ENCODE measurements at places on chromosomes 4 and X.

GRCh38 chr4:133156096-133156495 is 7.0 kb downstream of the PCDH10 start:
- no peak for DNase-seq

DNA sequence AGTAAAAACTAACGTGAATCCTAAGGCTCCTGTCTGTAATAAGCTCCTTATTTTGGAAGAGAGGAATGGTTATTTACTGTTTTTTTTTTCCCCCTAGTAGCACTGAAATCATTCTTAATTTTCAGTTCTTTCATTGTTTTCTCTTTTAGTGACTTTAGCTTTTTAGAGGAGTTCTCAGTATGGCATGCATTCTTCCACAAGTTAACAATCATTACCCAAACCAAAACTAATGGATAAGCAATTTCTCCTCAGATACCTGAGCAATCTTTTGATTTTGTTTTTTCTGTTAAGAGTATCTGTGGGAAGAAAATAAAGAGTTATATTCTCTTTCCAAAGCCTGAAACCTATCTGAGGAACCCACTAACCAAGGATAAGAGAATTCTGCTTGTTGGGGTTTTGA is 16.7 kb upstream of the PPA2 start:
- DNase-seq: no peak

DNA sequence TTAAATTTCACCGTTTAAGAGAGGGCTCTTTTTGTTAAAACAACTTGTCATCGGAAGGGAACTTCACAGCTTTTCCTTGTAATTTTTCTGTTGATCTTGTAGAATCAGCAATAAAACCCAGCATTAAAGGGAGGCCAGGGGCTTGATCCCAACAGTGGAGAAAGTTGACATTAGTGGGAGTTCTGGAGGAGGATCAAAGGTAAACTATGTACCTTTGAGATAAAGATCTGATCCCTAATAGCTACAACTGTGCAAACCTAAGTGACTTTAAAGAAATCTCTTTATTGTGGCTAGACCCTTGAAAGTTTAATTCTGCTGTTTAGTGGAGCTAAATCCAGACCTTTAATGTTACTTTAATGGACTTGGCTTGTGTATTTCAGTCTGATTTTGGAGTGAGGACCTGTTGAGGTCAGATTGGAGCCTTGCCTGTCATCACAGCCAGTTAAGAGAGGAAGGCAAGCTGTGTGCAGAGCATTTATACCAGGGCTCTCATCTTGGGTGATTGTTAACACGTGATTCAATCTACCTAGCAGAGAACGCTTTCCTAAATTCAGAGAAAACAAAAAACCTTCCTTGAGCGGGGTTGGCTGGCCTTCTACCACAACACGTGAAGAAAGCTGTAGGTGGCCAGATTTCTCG is 1.7 kb downstream of the DOCK11 start:
- no peak for DNase-seq

- no peak for DNase-seq
These were observed 1.6 kb downstream of the APBB2 start for GRCh38 chr4:41212616-41213203.

DNA sequence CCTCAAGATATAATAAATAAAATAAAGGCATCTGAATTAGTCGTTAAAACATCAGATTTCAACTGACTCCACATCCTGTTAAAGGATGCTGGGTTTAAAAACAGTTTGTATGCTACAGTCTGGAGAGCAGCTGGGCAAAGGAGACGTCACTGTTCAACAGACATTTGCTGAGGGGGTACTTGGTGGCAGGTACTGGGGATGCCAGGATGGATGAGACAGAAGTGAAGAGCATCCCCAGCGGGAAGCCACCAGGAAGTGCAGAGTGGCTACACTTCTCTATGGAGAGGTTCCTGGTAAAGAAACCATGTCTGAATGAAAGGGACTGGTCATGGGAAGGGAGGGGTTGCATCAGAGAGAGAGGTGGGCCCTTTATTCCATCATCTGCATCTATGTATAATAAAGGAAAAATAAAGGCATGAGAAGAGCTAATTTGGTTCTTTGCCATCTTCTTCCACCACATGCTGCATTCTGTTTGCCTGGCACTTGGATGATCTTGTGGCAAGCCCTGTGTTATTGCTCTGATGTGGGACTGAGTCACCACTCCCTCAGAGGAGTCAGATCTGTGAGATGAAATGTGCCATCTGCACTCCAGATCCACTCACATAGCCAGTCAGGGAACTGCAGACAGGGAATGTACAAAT is 145.0 kb downstream of the SOWAHB start:
- DNase-seq: no peak

DNA sequence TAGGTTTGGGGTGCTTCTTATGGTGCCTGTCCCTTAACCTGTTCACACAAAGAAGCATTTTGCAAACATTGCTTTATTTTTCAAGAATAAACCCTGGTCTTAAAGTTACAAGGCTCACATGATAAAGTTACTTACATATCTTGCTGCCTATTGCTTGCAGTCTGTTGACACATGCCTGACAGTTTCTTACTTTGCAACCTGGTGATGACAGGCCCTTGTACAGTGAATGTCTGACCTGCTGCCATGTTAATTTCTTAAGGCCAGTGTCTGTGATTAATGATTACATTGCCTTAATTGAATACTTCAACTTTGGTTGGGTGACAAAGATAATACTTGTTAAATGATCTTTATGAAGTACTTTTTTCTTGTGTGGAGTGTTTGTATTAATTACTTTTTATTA is 49.9 kb downstream of the FIP1L1 start:
- no peak for DNase-seq

- no peak for DNase-seq
These were observed 2.9 kb upstream of the CCSER1 start for GRCh38 chr4:90124276-90124675.

DNA sequence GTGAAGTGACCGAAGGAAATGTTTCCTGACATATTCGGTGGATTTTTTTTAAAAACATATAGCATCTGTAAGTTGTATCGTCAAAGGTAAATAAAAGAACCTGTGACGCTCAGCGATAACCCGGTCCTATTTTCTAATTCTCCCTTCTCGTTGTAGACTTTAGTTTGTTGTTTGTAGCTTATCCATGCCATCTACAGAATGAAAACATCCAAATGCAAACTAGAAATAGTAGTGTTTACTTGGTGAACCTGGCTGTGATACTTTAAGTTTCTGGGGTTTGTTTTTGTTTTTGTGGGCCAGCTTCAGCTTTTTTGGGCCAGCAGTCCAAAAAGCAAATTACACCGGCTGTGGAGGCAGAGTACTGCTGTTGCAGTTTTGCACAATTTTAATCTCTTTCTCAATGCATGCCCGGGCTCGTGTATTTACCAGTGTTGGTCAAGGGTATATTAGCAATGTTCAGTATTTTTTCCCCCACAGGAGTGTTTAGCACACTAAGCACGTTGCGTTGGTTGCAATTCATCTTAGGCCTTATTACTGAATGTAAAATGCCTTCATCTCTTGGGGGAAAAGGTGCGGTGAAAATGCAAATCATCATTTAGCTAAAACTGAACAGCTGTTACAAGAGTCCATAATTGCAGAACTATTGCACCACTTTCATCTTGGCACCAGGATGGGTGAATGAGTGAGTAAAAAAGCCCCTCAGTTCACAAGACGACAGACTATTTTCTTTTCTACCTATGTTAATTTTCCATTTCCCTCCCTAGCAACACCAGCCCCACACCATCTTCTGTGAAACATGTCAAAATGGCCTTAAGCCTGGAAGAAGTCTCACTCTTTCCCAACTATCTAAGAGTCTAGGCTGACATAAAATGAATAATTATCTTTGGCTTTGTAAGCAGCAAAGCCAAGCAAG is 1.7 kb upstream of the CNOT6L start:
- DNase-seq: no peak

- no peak for DNase-seq
These were observed 951.5 kb upstream of the POU3F4 start for GRCh38 chrX:82556588-82556987.

DNA sequence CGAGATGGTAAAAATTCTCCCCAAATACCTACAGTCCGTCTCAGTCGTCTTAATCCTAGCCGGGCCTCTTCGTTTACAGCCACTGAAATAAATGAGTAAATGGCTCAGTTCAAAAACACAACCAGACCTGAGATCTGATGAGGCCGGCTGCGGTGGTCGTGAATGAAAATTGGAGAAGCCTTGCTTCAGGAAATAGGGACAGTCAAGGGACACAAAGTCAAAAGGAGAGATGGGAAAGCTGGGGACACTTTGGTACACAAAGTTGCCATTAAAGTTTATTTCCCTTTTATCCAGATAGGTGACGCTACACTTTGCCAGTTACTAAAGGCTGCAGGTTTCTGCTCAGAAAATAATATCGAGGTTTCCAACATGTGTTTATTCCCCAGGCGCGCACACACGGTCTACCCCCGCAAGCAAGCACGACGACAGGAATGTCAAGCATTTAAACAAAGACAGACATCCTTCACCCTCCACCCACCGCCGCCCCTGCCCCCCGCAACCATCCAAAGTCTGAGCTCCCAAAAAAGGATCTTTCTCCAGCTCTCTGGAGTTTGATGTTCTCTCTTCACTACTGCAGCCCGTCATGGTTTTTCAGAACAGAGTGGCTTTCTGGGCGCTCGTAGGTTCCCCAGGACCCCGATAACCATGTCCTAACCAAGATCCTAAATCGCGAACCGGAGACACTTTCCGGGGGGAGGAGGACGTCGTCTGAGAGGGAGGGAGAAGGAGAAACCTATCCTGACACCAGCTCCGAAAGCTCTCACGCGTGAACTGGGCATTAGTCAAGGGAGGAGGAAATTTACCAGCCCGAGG is 1.3 kb upstream of the PCDH7 start:
- DNase-seq: no peak

GRCh38 chrX:136584545-136584944 is 52.5 kb downstream of the VGLL1 start:
- no peak for DNase-seq

- DNase-seq: no peak
These were observed 332.7 kb downstream of the RAPGEF2 start for GRCh38 chr4:159435561-159436023.

DNA sequence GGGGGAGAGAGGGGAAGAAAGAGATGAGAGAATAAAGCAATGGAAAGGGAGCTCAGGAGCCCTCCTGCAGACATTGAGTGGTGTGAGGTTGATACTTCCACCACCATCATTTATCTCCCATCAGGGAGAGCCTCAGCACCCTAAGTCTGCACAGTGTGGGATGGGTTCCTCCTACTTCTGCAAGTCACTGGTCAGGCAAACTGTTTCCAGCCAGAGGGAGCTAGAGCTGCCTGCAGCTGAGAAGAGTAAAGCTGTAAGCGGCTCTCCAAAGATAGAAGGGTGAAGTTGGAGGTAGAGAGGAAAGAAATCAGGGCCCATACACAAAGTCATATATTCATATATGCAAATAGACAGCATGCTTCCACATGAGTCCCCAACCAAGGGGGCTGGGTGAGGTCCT is 21.9 kb upstream of the ZNF81 start:
- no peak for DNase-seq

GRCh38 chr4:48340276-48340964 is 909 bp upstream of the SLAIN2 start:
- no peak for DNase-seq

DNA sequence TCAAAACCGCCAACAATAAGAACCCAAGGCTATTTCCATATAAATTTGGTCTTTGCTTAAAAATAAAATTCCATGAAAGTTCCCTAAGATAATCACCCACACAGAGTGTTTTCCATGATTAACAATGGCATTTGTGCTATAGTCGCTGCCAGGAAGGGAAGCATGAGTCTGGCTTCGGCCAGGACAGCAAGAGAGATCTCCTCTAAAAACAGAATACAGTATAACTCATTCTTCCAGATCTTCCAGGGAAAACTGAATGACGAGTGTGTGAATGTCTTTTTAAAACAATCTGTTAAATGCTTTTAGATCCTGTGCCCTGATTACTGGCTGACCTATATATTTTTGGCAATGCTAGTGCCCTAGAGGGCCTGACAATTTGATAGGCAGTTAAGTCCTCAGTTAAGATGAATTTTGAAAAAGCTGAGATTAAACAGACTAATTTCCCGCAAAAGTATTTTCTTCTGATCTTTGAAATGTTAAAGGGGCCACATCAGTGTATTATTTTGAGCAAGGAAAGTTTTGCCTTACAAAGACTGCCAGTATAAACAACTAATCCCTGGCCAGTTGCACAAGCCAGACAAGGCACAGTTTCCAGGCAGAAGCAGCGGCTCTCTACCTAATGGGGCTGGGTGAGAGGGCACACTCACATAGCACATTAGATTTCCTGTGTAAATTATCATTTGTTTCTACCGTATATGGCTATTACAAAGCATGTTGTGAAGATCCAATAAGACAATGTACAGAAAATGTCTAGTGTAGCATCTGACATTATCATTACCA is 127.3 kb downstream of the DCHS2 start:
- no peak for DNase-seq

- no peak for DNase-seq
These were observed 36.2 kb downstream of the ARHGAP10 start for GRCh38 chr4:147768113-147768512.

- DNase-seq: no peak
These were observed 27.8 kb upstream of the SMIM10 start for GRCh38 chrX:134963041-134963440.

DNA sequence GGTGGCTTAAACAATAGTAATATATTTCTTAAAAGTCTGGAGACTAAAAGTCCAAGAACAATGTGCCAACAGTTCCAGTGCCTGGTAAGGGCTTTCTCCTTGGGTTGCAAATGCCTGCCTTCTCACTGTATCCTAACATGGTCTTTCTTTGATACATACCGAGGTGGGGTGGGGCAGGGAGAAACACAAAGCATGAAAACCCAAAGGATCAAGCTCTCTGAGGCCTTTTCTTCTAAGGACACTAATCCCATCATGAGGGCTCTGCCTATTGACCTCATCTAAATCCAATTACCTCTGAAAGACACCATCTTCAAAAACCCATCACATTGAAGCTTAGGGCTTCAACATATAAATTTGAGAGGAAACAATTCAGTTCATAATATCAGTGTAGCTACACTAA is 311.3 kb downstream of the GRID2 start:
- DNase-seq: no peak

GRCh38 chr4:173177232-173177631 is 8.6 kb downstream of the GALNT7 start:
- no peak for DNase-seq

DNA sequence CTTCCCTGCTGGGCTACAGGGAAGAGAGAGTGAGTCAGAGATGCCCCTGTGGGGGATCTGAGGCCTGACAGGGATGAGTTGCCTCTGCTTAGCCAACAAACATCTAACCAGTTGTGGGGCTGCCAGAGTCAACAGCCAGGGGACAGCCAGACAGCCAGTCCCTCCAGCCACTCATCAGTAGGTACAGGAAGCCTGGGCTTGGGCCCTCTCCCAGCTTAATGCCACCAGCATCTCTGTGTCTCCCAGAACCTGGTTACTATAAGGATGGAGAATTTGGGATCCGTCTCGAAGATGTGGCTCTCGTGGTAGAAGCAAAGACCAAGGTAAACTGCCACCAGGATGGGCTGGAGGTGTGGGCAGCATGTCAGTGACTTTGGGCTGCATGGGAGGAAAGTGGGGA is 17.3 kb upstream of the SASH3 start:
- DNase-seq: no peak

Data from stimulated activated CD8-positive, alpha-beta memory T cell treated with anti-CD3 and anti-CD28 coated beads, Interleukin-7, amount 100 ng/mL, for 1 hour (primary cell).